ENCODE measurements at places on chromosomes 7 and 10. TPM values are rescaled to one million over a fixed set of nuclear protein-coding genes. Genes with fewer than 3 reads are reported as not detected.

Gene FAM3C
- 38.5 TPM for total RNA-seq

Gene ANKRD61
- 0.75 TPM for total RNA-seq

Gene SPDYE5
- total RNA-seq = not detected

Gene KNDC1
- 1.4 TPM for total RNA-seq

Gene CNNM2
- total RNA-seq = 4.1 TPM

Gene STEAP1B
- 0.13 TPM for total RNA-seq

Gene CYP2C18
- total RNA-seq = not detected
